ENCODE measurements at places on chromosomes 12 and 14. TPM values are rescaled to one million over a fixed set of nuclear protein-coding genes. Genes with fewer than 3 reads are reported as not detected.

GRCh38 chr12:68733661-68734071 lies 12.3 kb upstream of the SLC35E3 start:
- no peak for DNase-seq

GRCh38 chr14:67889455-67889854 lies 69.9 kb downstream of the RAD51B start:
- no peak for DNase-seq

The KLHL33 gene
- total RNA-seq, result 0.12 TPM

- DNase-seq, result no peak
Measured at GRCh38 chr12:56062996-56063395, 17.0 kb upstream of the ERBB3 start.

DNA sequence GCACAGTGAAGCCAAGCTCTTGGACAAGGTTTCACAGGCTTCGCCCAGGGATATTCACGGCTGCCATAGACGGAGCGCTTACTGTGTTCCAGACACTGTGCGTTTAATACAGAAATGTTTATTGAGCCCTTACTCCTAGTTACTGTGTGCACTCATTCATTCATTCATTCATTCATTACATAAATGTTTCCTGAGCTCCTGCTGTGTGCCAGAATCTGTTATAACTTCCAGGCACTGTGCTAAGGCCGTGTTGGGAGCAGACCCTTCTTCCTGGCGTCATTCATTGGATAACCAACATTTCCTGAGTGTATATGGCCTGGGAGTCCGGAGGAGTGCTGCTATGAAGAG lies 760 bp upstream of the MED13L start:
- DNase-seq, result no peak

- DNase-seq, result no peak
Measured at GRCh38 chr12:59736786-59737185, 141.0 kb downstream of the SLC16A7 start.

DNA sequence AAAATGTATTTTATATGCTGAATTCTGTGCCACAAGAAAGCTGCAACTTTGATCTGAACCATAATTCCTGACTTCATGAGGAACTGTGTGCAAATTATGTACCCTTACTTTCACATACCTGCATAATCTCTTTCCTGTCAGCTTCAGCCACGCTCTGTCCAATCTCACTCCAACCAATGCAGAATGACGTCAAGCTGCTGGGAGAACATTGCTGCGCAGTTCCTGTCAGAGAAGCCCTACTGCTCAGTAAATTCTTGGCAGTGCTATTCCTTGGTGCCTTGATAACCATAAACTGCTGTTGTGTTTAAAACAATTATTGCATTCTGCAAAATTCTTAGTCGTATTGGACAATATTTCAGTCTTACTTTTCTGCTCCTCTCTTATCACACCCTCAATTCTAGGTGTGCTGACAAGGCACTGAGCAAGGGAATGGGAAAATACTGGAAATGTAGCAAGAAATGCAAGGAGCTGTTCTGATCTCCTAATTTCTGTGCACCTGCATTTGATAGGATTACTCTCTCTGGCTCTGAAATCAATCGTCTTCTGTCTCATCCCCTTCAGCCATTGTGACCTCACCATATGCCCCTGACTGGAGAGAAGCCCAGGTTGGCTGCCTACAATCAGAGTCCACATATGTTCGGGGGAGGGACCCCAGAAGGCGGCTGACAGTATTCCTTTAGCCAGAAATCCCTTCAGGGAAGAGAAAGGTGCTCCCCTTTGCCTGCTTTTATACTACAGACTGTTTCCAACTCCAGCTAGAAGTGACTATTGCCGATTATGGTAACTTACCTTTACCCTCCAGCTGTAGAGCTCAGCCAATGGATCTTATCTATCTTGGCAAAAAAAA lies 274.9 kb upstream of the NOVA1 start:
- DNase-seq, result no peak

The CPNE6 gene
- total RNA-seq, result not detected

- no peak for DNase-seq
Measured at GRCh38 chr12:27282754-27283153, 38.7 kb downstream of the STK38L start.

- peak; percentile 90 for DNase-seq
Measured at GRCh38 chr14:49852301-49853157, at the start of gene NEMF. Gene NEMF, minus strand, starts transcription at chr14:49852788. Its CDS starts 35 bp downstream, at chr14:49852753.

- no peak for DNase-seq
Measured at GRCh38 chr12:80861641-80862378, 75.9 kb downstream of the LIN7A start.

- DNase-seq, result no peak
Measured at GRCh38 chr12:8677362-8677761, 14.7 kb upstream of the MFAP5 start.

- no peak for DNase-seq
Measured at GRCh38 chr14:71230897-71231296, 323.6 kb downstream of the PCNX1 start.

GRCh38 chr12:52611080-52611468 lies 7.3 kb downstream of the KRT73 start:
- no peak for DNase-seq

The RERG gene
- 33.4 TPM for total RNA-seq

DNA sequence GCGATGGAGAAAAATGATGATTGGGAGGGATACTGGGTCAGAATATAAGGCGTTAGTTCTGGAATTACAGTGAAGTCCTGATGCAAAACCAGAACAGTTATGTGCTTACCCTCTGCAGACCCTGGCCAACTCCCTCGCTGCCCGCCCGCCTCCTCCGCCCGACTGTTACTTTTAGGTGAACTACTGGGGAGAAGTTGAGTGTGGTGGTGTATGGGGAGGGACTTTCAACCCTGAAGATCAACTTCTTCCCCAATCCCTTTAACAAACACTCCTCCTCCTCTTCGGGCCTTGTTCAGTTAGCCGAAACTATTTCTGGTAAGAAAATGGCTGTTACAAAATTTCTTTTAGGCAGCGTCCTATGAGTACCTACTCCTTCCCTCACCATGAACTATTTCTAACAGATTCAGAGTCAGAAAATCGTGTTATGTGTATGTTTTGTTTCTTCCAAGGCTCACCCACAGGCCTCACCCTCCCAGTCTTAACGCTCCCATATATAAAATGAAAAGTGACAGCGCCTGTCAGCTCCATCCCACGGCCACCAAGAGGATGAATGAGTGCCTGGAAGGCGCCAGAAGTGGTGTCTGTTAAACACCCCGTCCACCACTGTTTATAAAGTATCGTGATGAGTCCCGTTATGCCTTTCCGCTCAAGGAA lies 1.3 kb downstream of the FBXO33 start:
- DNase-seq, result no peak

- no peak for DNase-seq
Measured at GRCh38 chr14:68279777-68280233, 460.2 kb downstream of the RAD51B start.

The NCOR2 gene
- 85.3 TPM for total RNA-seq

The LRTM2 gene
- total RNA-seq, result not detected

- no peak for DNase-seq
Measured at GRCh38 chr12:77471801-77472200, 358.9 kb upstream of the NAV3 start.

DNA sequence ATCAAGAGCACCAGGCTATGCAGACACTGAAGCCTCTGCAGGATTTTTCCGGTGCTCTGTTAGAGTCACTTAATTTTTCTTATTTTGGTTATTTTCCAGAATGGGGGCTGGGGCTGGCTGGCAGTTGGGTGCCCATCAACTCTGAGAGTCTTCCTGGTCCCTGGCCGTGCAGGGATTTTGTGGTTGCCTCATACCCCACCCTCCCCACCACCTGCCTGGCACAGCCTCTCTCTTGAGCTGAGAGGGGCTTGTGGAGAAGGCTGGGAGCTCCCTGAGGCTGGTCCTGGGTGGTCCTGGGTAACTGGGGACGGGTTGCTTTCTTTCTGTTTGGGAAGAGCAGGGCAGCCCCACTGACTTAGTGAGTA lies 23.3 kb downstream of the LRTM2 start:
- DNase-seq, result no peak

The RPGRIP1 gene
- total RNA-seq, result 0.79 TPM

- DNase-seq, result no peak
Measured at GRCh38 chr12:66767536-66767935, 88.7 kb upstream of the GRIP1 start.

The OTX2 gene
- total RNA-seq, result not detected

- no peak for DNase-seq
Measured at GRCh38 chr12:70659077-70659606, 21.9 kb upstream of the PTPRB start.

GRCh38 chr14:50853891-50854290 lies 18.0 kb upstream of the ABHD12B start:
- DNase-seq, result no peak

GRCh38 chr12:103556890-103557627 lies 30.0 kb upstream of the STAB2 start:
- no peak for DNase-seq

DNA sequence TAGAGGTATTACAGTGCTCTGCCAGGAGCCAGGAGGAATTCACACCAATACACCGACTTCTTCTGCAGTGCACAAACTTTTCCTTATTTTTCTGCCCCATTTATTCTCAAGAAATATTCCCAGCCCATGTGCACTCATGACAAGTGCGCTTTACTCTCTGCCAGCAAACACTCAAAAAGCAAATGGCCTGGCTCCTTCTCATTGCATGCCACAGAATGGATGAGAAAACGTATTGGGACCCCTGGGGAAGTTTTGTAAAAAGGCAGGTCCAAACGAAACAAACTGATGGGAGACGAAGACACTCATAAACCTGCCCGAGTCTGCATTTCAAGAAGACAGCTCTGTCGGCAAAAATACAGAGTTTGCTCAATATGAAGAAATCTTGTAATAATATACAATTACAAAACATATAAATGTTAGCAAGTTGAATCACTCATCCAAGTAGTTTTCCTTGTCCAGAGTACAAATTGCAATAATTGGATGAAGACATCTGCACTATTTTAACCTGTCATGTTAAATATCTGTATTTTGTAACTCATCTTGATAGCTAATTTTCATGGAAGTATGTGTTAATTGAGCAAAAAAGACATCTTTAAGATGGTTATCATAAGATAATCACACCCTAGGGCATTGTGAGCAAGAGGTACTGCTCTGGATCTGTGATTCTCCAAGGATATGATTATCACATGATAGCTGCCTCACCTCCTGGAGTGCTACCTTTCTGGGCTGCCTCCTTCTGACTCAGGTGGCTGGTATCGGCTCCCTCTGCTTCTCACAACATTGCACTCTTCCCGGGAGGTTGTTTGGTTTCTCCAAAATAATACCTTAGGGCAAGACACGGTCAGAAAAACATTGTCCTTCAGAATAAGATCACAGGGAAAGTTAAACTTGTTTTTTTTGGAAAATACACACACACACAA lies 260.8 kb upstream of the G2E3 start:
- no peak for DNase-seq

- no peak for DNase-seq
Measured at GRCh38 chr12:83322809-83323208, 636.1 kb downstream of the TMTC2 start.

DNA sequence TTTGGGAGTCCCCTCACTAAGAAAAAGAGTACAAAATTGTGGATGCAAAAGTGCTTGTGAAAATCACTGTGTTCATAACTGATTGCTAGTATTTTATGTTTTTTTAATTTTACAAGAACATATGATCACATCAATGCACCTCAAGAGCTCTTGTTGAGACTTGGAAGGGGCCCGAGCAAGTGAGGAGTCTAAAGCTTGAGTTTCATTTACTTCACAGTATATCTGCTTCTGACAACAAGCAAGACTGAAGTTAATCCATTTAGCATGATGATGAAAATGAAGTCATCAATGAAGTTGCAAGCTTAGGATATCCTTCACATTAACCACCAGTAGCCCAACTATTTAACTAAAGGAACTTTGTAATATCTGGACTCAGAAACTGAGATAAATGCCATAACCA lies 182.5 kb upstream of the DIO2 start:
- DNase-seq, result no peak

DNA sequence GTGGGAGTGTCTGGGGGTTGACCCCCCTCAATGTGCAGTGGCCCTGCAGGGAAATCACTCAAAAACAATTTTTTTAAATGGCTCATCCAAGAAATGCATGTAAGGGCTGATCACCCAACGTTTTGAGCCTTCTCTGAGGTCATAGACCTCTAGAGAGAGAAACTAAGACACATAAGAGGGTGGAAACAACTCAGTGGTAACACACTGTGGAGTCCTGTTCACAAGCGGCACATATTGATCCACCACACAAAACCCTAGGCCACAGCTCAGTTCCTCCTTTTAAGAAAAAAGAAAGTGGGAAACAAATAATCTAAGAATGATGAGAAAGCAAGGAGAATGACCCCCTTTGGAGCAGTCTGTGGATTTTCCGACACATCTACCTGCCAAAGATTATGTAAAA lies 83.0 kb upstream of the METAP2 start:
- DNase-seq, result no peak

DNA sequence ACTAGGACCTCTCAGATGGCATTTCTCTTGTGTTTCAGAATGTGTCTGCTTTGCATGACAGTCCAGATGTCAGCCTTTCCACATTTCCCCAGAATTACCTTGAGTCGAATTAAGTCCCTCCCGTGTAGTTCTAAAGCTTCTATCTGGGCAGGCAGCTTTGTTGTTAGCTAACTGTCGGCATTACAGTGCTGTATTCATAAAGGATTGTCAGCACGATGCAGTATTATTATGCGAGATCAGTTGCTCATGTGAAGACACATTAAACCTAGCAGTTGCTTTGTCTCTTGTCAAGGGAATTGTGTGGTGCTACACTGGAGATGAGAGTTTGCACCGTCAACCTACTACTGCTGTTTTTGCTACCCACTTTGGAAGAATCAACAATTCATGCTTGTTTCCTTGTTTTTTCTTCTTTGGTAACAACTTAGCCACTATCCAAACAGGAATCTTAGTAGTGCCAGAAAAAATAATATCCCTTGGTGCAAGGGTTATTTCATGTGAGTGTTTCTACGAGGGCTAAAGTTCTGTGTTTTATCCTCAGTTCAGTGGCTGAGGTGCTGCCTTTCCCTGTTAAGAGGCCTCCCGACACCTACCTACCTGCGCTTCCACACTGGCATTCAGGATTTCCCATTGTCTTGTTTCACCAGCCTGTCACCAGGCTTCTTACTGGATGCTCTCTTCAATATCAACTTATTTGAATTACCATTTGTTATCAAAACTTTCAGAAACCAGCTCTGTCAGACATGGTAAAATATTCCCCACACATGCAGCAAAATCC lies 297.9 kb upstream of the G2E3 start:
- DNase-seq, result no peak

DNA sequence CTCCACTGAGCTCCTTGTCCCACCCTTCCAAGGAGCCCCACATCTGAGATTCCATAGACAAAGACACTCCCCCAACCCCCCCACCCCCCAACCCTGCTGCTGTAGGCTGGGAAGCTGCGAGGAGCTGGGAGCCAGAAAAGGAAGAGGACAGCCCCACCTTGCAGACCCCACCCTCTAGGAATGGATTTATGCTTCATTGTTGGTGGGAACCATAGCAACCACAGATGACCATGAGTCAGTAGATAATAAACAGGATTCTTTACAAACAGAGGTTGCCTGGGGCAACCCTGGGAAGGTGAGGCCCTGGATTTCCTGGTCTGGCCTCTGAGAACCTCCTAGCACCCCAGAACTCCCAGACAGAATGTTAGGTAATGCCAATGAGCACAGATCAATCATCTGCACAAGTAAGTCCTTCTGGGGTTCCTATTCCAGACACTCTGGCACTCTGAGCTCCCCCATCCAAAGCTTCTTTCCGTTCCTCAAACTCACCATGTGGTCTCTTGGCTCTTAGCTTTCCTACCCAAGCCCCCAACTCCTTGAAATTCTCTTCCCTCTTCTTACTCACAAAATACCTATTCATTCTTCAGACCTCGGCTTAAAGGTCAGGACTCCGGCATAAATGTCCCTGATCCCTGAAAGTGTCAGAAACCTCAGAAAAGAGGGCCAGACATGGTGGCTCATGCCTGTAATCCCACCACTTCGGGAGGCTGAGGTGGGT lies 15.2 kb upstream of the PLEKHG6 start:
- no peak for DNase-seq

The FOXN4 gene
- not detected for total RNA-seq

The IQSEC3 gene
- total RNA-seq, result 3.2 TPM

The CFAP73 gene
- total RNA-seq, result not detected
